ENCODE measurements at places on chromosomes 6 and 20.

DNA sequence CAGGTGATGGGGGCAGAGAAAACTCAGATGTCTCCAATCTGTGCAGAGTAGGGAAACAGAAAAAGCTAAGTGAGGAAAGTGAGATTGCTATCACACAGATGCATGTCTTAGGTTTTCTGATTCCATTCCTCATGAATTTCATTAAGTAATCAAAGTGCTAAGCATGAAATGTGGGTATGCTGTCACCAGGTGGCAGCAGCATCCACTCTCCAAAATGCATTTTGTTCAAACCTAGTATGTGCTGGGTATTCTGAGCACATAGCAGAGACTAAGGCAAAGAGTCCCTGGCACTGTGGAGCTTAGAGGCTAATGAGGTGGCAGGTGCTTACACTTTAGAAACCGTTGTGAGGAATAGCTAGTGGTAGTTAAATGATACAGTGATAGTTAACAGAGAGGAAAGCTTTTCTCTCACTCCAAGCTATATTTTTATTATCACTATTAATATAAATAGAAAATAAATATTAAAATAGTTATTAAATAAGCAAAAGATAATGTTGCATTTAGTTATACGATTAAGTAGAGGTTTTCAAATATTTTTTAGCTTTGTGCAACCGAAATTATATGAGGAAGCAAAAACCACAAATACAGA lies 179.5 kb downstream of the CDH26 start:
- DNase-seq: no peak

- no peak for DNase-seq
Observed at GRCh38 chr6:124994648-124995047, 32.4 kb downstream of the RNF217 start.

- no peak for DNase-seq
Observed at GRCh38 chr20:14816471-14816870, 479.1 kb upstream of the FLRT3 start.

GRCh38 chr20:38157635-38158495 lies 7.2 kb downstream of the TGM2 start:
- no peak for DNase-seq

DNA sequence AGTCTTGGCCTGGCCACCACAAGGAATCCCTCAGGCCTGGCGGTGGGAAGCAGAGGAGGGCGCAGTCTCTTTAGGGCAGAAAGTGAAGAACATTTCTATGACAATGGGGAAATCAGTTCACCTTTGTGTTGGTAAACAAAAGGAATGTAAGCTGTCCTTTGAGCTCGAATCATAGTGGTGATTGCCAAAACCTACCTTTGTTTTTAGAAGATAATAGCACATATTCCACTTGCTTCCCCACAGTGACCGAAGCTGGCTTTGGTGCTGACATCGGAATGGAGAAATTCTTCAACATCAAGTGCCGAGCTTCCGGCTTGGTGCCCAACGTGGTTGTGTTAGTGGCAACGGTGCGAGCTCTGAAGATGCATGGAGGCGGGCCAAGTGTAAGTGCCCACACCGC lies 144.1 kb downstream of the MTHFD1L start:
- DNase-seq: no peak

- no peak for DNase-seq
Observed at GRCh38 chr20:59788196-59788735, 145.2 kb downstream of the SYCP2 start.

DNA sequence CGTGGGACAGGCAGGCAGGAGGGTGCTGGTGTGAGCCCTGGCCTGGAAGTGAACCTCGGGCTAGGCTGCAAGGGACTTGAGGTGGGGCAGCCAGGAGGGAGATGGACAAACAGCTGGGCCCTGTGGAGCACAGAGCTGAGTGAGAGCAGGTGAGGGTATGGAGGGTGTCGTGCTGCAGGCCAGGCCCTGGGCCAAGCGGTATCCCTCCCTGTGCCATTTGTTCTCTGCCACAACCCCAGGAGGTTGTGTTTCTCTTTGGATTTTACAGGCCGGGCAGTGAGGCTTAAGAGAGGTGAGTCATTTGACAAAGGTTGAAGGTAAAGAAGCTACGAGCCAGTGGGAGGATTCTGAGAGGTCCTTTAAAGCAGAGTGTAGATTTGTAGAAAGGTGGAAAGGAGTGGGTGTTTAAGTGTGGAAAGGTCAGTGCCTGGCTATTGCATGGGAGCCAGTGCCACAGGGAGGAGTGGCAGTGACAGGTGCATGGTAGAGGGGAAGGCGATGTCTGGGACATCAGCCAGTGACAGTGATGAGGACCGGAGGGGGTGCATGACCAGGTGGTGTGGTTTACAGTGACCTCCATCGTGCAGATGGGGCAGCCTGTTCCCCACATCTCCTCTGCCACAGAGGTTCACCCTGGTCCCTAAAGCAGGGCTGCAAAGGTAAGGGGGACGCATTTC lies 39.8 kb downstream of the GMPR start:
- no peak for DNase-seq

DNA sequence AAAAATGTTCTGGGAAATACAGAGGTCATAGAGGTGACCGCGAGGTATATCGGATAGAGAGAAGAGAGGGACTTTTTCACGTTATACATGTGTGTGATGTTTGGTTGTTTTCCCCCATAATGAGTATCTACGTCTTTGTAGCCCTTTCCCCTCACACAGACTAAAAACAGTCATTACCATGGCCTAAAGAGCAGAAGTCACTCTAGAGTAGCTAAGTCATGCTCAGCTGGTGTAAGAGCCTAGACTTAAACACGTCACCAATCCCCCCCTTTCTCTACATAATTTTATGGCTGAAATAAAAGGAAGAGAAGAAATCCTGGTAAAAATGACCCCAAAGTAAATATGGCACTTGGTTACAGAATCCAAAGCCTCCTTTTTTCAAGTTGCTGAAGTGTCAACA lies 6.0 kb upstream of the BEND3 start:
- no peak for DNase-seq

- no peak for DNase-seq
Observed at GRCh38 chr6:30013291-30013922, 47.7 kb upstream of the POLR1H start.

DNA sequence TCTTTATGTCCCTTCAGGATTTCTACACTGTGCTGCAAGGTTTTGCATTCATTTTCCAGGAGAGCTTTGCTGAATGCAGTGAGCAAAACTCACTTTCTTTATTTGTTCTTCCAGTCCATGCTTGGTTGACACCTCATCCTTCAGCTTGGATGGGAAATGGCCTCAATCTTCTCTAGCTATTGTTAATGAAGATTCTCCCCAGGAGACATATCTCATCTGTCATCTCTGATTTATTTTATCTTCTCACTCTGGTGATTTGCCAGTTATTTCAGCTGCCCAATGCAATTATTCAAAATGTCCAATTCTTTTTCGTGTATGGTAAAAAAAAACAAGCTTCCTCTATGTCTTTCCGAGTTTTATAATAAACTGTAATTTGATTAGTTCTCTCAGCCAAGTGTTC lies 77.9 kb upstream of the PAK5 start:
- DNase-seq: no peak

GRCh38 chr20:13094976-13095375 lies 86.2 kb downstream of the SPTLC3 start:
- no peak for DNase-seq

DNA sequence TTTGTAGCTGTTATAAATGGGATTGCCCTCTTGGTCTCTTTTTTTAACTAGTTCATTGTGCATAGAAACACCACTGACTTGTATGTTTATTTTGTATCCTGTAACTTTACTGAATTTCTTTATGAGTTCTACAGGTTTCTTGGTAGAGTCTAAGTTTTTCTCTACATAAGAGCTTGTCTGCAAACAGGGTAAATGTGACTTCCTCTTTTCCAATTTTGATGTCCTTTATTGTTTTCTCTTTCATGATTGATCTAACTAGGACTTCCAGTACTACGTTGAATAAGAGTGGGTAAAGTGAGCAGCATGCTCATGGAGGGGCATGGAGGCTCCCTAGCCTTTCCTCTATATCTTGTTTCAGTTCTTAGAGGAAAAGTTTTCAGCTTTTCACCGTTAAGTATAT lies 3.0 kb upstream of the WFDC10A start:
- no peak for DNase-seq

DNA sequence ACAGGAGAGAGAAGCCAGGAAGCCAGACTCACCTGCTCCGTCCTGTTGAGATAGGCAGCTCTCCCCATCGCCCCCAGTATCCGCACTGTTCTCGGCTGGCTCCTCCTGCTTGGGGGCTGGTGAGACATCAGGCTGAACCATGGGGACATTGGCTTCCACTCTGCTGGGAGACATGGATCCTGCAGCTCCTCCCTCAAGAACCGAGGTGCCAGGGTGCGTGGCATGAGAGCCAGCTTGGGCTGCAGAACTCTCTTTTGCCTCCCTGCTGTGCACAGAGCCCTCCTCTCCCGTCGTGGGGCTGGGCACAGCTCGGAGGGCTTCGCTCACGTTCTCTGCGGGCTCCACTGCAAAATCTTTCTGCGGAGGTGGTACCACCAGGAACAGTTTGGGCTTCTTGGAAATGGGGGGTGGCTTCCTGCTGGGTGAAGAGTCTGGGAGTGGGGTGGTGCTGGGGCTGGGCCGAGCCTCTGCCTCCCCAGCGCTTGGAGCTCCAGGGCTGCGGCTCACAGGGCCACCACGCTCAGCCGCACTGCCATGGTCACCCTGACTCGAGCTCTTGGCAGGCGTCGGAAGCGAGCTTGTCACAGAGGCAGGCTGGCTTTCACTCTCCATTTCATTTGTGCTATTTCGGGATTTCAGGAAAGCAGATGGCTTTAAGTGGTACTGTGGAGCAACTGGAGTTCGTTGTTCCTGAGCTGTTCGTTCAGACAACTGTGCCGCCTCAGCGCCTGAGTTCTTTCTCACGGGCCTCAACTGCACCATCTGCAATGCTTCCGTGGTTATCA lies 26.5 kb downstream of the HEBP2 start:
- DNase-seq: no peak

DNA sequence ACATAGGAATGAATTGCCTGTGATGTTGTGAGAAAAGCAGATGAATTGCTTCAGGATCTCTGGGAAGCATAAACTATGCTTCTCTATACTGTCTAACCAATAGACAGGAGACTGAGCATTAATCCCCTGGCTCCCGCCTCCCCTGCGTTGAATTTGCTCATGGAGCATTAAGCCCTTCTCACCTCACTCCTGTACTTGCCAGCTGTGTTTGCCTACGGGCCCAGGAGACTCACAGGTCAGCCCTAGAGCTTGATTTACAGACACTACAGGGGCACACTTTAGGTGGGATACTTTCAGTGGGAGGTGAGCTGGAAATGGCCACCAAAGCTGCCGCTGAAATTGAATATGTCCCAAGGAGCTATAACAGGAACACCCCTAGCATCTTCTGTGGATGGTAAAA lies 418.7 kb downstream of the CBLN4 start:
- DNase-seq: no peak

GRCh38 chr6:119105282-119105681 lies 26.8 kb upstream of the FAM184A start:
- no peak for DNase-seq

- DNase-seq: no peak
Observed at GRCh38 chr20:57071954-57072583, 194.4 kb downstream of the BMP7 start.

- DNase-seq: no peak
Observed at GRCh38 chr6:155505608-155505989, 50.0 kb upstream of the NOX3 start.

DNA sequence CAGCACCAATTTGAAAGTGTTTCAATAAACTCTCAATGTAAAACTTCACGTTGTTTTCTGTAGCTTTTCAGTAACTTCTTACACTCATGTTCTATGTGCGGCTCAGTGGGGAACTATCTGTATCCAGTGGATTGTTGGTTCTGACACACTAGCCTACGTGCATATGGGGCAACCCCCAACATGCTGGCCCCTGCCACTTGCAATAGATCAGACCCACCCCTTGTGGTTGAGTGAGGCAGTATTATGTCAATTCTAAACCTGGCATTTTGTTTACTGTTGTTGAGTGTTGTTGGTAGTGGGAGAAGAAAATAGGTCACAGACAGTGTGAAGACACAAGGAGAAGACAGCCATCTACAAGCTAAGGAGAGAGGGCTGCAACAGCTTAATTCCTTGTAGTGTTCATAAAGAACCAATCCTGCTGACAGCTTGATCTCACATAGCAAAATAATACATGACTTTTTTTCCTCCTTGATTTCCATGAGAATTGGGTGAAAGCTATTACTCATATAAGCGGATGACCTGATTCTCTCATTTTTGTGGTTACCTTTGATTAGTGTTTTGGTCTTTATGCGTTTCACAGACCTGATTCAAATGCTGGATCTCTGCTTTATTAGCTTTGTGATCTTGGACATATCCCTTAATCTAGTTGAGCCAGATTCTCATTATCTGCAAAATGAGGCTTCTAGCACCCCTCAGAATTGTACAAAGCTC lies 320.4 kb downstream of the LAMA2 start:
- no peak for DNase-seq

DNA sequence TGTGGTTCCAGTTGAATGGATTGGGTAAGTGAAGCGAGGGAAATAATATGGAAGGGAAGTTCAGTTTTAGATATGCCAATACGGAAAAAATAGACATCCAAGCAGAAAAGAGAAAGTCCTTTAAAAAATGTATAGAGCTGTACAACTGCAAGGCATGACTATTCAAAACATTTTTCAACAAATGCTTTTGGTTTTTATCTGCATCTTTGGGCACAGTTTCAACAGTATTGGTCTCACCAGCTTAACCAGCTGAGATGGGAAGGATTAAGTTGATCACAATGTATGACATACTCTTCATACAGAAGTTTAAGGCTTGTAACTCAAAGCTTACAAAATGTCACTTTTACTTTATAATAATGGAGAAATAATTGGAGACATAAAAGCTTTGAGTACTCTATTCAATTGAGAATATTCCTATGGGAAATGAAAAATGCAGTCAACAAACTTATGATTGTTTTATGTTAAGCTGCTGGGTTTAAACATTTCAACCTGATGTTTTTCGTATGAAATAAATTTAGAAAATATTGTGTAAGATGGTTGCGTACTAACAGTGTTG lies 16.3 kb upstream of the UTRN start:
- no peak for DNase-seq

DNA sequence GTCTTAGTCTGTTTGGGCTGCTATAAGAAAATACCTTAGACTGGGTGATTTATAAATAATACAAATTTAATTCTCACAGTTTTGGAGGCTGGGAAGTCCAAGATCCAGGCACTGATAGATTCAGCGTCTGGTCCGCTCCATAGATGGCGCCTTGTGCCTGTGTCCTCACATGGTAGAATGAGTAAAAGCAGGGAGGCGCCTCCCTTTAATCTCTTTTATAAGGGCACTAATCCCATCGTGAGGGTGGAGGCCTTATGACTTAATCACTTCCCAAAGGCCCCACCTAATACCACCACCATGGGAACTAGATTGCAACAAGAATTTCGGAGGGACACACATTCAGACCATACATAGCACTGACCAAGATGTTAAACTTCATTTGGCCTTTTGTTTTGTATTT lies 91.2 kb upstream of the TMEM181 start:
- no peak for DNase-seq

DNA sequence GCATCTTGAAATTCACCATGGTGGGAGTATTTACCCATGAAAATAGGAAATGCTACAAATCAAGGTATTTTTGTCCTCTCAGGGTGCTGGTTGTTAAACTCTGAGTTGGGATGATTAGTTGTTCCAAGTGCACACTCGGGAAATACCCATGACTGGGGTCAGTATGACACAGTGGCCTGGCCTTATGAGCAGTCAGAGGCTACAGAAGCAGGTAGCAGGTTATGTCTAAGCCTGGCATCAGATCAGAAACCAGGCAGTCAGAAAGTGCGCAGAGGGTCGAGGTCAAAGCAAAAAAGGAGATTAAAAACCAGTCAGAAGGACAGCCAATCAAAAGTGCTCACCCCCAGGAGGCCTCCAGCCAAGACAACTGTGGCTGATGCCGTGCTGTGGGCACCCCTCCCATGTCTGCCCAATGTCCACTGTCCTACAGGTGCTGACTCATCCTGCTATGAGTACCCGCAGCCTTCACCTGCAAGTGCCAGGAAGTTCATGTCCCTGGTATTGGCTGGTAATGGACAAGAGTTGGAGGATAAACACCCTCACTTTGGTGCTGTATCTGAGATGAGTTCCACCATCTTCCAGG lies 117.4 kb upstream of the SLC24A3 start:
- DNase-seq: no peak
